ENCODE measurements at places on chromosomes 1 and 21.

GRCh38 chr21:38590449-38591217 is 92.4 kb upstream of the ERG start:
- no peak for DNase-seq

DNA sequence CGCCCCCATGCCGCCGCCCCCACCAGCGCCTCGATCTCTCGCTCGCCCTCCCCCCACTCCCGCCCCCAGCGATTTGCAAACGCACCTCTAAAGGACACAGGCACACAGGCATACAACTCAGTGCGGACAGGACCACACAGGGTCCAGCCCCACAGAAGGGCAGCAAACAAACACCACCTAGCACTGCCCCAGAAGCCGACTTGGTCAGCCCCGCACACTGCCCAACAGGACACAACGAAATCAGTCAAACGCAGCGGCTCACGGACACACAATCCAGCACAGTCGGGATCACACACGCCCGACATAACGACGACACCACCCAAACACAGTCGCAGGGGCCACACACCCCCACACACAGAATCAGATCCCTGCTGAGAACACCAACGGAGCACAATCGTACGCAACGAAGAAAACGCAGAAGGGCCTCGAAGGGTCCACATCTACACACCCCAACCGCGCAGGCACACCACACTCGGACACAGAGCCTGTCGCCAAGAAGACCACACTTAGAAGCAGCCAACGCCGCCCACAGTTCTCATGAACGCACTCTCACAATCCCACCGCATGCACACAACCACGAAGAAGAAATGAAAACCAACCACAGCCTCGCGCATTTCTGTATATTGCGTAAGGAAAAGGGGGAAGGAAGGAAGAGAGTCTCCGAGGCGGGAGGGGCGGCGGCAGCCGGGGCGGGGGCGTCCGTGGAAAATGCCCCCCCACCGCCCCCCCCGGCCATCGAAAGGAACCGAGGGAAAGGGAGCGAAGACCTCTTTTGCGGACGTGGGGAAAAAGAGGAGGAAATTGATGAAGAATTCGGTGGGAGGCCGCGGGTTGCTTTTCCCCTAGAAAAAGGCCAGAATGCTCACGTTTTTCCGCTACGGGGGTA is 481 bp downstream of the TAL1 start:
- peak; percentile 27 for DNase-seq

DNA sequence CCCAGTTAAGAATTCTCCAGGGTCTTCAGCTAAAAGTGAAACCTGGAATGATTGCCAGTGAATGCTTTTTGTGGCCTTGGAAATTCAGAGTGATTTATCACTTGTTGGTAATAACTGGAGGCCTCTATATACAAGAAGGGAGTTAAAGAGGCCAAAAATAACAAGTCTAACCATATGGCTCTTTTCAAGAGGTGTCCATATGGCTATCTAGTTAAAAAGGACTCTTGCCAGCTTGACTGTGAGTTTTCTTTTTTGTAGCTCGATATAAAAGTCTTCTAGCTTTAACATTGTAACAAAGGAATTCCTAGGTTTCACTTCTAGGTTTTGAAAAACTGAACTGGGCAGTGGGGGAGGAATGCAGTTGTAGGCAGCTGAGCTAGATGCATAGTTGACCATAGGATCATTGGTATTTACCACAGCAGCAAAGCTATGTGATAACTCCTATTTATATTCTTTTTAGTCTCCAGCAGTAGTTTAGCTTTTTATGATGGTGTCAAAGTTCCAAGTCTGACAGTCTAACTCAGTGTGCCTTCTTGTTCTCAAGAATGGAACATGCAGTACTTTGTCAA is 44.4 kb downstream of the CACHD1 start:
- no peak for DNase-seq

DNA sequence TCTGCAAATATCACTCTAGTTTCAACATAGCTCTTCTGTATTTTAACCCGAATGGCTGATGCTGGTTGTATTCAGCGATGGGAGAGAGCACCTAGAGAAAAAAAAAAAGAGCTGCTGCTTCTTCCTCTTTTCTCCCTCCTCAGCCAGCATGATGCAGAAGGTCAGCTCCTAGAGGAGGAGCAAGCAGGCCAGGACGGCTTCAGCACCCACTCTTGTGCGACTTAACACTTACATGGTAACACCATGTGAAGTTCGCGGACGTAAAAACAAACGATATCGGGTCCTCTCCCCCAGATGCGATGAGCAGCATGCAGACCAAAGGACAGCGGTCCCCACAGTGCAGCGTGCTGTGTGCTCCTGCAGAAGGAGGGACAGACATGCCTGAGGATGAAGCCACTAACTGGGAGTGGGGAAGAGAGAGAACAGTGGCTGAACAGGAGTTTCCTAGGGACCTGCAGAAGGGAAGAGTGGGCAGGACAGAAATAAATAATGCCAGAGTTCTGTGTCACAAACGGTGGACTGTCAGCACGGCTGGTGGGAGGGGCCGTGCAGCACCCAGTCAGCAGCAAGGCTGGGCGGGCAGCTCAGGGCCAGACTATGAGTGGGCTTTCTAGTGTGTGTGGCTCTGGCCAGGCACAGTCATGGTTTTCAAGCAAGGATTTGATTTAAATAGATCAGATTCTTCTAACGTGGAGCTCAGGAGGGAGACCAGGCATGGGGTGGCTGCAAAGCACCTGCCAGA is 11.4 kb upstream of the B3GALT5 start:
- DNase-seq: no peak

DNA sequence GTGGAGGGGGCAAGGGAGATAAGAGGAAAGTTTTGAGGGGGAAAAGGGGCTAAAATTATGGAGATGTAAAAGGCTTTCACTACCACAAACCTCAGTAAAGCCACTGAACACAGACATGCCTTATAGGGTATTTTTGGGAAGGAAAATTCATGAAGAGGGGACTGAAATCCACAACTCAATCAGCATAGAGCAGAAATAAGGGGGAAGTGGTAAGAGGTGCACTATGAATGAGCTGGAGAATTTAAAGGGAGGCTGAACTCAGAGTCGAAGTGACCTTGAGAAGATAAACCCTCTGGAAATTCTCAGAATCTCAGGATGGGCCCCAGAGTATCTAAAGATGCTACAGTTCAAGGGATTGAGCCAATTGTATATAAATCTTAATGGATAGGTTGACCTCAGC is 15.3 kb downstream of the RHEX start:
- DNase-seq: no peak

DNA sequence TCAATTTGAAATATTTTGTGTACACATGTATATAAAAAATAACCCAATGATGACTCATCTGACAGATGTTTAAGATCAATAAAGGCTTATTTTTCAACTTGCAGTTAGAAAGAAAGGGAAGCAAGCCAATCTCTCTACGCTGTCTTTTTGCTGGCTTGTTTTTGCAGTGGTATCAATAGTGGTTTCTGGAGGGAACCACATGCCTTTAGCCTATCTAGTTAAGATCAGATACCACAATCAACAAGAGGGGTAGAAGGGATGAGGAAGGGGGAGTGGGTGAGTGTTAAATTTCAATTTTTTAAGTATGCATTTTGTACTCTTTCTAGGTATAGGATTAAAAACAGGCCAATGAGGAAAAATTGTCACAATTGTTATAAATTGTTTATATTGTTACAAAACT is 276.2 kb downstream of the KCNH1 start:
- no peak for DNase-seq

DNA sequence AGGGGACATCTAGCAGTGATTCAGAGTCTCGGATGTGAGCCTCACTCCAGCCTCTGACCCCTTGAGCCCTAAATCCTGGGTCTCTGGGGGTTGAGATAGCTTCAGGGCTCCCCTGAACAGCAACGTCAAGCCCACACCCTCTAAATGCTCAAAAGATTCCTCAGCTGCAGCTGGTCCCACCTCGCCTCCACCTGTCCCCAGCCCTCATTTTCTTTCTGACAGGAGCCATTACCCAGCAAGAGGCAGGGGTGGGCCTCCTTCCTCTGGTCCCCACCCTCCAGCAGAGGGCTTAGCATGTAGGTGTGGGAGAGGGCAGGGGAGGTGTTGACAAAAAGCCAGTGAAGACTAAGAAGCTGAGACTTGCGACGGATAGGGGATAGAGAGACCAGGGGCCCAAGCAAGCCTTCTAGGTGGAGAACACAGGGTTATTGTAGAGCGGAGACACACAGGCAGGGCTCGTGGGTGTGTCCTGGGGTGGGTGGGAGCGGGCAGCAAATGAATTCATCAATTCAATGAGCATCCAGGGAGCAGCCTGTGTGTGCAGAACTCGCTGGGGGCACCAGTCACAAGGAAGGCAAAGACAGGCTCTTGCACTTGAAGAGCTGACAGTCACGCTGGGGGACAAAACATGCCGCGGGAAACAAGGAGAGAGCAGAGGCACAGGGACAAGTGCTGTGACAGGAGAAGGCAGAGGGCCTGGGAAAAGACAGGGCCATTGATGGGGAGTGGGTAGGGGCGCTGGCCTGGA is 48.9 kb upstream of the GOLT1A start:
- no peak for DNase-seq

GRCh38 chr21:45747233-45747766 is 103.8 kb downstream of the PCBP3 start:
- no peak for DNase-seq

GRCh38 chr1:10975567-10976326 is 36.7 kb upstream of the TARDBP start:
- no peak for DNase-seq

DNA sequence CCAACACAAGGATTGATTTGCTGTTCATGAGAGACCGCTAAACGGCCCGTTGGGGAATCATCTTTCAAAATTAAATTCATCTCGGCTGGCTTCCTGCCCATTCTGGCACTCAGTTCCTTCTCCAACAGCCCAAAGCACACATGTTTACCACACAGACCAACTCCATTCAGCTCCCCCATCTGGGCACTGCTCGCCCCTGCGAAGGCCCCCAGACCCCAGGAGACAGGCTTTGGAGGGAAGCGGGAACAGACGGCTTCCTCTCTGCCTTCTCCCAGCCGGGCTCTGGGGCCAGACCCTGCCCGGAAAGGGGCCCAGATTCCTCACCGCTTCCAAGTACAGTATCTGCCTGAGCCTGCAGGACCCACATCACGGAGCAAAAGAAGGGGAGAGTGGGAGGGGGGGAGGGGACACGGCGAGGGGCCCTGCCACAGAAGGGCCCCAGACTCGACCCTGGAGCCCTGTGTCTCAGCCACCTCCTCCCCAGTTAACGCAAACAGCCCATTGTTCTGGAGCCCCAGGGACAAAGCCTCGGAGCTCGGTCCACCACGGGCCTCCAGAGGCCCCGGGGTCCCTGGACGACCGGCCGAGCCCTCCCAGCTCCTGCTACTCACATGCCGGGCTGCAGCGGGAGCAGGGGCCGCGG is 660 bp downstream of the MEGF6 start:
- DNase-seq: no peak

DNA sequence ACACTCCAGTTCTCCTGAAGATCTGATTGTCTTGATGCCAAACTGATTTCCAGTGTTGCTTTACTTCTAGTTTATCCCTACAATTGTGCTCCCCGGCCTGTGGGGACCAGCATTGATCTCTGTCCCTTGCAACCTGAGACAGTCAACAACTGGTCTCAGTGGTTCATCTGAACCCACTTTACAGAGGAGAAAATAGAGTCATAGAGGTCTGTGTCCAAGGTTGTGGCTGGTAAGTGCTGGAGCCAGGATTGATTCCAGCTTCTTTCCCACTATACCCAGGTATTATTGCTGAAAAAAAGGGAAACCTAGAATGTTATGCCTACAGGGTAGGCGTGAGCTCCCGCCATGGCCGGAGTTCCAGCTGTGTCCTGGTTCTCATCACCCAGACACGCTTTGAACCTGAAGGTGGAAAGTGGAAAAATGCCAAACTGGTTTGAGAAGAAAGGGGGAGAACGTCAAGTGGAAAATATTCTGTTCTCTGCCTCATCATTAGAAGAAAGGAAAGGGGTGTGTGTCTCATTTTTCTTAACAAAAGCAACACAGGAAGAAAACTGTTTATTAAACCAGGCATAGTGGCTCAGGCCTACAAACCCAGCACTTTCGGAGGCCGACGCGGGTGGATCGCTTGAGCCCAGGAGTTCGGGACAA is 60.7 kb upstream of the ITPKB start:
- DNase-seq: no peak

DNA sequence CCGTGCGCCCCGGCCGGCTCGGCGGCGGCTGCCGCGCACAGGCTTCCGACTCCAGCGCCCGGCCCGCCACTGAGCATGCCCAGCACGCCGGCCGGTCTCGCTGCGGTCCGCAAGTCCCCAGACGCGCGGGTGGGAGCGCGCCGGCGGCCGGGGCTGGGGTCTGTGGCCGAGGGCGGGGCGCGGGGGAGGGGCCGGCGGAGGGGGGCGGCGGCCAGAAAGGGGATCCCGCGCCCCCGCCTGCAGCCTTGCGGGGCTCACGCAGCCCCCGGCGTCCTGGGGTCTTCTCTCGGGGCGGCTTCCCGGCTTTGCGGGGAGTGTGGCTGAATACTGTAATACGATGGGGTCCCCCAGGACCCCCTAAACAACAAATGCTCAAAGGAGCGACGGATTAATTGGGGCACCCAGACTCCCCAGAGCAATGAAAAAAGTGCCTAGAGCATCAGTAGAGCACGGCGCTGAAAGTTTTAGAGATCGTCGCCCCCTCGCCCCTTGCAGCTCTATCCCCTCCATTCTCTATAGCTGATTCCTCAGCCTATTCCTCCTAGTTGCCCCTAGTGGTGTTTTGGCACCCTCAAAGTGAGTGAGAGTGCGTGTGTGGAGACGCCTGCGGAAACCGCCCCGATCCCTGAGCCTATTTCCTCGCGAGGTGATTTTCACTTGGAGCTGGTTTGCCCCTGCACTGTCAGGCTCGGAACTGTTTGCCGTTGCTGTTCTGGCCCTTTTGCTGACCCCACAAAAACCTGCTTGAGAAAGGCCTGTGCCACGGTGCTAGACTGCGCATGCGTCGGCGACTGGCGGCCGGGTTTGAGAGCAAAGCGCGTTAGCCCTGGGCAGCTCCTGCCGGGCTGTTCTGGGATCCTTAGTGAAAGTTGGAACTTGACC is at the start of gene VAV3:
Gene VAV3 (minus strand): TSS at position 71 of the 882 bp plus-strand sequence. CDS start 311 bp downstream, outside the sequence.
- peak; percentile 60 for DNase-seq

- no peak for DNase-seq
Measured at GRCh38 chr1:106897976-106898375, 158.5 kb upstream of the PRMT6 start.

GRCh38 chr1:238466459-238466858 is 575.7 kb upstream of the ZP4 start:
- no peak for DNase-seq

DNA sequence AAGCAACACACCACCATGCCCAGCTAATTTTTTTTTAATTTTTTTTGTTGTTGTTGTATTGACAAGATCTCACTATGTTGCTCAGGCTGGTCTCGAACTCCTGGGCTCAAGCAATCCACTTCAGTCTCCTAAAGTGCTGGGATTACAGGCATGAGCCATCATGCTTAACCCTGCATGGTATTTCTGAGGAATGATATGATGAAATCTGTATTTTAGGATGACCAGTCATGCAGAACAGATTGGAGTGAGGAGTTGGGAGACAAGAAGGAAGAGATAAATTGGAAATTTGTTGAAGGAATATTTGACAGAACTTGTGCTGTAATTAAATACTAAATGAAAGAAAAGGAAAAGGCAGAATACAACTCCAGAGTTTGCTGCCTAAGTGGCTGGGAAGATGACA is 4.7 kb upstream of the NDUFS5 start:
- DNase-seq: no peak

DNA sequence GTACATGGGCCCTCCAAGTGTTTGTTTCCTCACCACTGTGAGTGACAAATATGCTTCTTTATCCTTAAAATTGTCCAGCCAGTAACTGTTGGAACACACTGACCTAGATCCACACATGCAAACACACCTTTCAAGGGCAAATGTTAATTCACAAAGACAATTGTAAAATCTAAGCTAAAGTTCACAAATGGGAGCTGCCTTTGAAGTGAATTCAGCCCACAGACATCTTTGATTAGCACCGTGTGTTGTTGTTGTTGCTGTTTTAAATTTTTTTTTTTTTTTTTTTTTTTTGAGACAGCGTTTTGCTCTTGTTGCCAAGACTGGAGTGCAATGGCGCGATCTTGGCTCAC is 52.3 kb upstream of the SLC16A1 start:
- no peak for DNase-seq

Measured in CD4-positive, alpha-beta T cell treated with Interleukin-10 for 1 hour (primary cell).